ENCODE measurements at places on chromosomes 12 and 14.

- DNase-seq, result no peak
These were observed 173.1 kb downstream of the FLRT2 start for GRCh38 chr14:85702997-85703396.

DNA sequence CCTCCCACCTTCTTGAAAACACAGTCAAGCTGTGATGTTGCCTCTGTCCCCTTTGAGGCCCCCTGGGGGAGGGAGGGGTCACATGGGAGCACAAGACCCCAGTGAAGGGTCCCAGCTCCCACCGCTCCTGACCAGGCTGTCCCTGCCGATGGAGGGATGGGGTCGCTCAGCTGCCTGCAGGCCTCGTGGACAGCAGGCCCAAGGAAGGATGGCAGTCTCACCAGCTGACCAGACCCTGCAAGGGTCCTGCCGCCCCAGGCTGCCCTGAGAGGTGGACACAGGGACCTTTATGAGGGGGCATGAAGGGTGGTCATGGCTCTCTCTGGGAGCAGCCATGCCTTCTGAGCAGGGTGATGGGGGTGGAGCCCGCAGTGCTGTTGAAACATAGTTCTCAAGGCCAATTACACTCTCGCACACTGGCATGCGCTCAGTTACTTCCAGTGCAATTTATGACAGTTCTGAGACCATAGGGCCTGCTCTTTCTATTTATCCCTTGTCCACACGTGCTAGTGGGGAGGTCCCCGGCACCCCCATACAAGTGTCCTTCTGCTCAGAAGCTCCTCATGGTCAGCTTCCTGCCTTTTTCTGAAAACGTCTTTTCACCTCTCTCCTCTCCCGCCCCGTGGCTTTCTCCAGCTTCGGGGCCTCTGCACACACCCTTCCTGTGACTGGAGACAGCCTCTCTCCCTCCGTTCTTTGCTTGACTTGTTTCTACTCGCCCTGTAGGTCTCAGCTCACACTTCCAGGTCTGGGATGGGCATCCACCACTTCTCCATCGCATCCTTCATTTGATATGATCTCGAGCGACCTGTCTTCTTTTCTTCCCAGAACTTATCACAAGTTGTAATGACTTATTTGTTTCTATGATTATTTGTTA is 313.1 kb downstream of the ADGRD1 start:
- DNase-seq, result no peak

- no peak for DNase-seq
These were observed 4.3 kb downstream of the IRF2BPL start for GRCh38 chr14:77024171-77024691.

GRCh38 chr14:94344389-94344788 is 21.3 kb upstream of the SERPINA6 start:
- no peak for DNase-seq

GRCh38 chr14:30077946-30078345 is 150.3 kb upstream of the PRKD1 start:
- DNase-seq, result no peak

DNA sequence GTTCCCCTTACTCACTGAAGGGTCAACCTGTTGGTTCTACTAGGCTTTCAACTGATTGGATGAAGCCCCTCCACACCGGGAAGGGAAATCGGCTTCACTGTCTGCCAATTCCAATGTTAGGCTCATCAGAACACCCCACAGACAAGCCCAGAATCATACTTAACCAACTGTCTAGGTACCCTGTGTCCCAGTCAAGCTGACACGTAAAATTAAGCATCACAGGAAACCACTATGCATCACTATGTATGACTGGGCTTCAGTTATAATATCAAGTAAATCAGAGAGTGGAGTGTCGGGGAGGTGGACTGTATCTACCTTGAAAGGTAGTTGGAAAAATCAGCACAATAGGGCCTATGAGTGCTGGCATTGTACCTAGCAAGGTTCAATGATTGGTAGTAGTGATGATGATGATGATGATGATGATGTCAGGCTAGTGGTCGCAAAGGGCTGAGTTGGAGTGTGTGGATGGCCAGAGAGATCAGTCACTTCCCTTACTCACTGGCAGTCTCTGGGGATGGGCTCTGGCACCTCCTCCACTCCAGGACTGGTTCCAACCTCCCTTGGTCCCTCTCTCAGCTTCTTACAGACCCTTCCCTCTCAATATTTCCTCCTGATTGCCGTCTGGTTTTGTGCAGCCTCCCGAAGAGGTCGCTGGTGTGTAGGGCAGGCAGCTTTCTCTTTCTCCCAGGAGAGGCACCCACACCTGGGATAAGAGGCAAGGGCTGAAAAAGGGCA is 3.3 kb upstream of the ATG101 start:
- no peak for DNase-seq

- DNase-seq, result no peak
These were observed 144.3 kb downstream of the CALM1 start for GRCh38 chr14:90541076-90541634.

- no peak for DNase-seq
These were observed 39.6 kb downstream of the TEAD4 start for GRCh38 chr12:2998789-2999264.

GRCh38 chr14:100077441-100077840 is 12.2 kb downstream of the EVL start:
- DNase-seq, result no peak

DNA sequence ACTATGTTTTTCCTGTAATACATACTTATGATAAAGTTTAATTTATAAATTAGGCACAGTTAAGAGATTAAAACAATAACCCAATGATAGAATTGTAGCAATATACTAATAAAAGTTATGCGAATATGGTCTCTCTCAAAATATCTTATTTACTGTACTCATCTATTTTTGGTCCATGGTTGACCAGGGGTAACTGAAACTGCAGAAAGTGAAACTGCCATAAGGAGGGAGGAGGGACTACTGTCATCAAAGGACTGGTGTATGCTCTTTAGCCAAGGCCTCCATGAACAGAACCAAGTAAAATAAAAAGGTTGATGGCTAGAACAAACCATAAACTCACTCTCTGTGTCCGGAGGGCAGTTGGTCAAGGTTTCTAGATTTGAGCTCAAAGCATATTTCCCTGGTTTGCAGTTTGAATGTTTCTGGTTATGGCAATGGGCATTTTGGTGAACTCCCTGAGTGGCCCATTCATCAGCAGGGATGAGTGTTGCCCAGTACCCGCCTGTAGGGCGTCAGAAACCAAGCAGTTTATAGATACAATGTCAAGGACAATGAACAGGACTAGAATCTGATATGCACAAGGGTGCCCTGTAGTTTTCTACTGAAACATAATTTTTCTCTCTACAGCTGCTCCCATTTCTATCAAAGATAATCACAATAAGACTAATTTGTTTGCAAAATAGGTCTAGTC is 19.8 kb downstream of the LEMD3 start:
- DNase-seq, result no peak

DNA sequence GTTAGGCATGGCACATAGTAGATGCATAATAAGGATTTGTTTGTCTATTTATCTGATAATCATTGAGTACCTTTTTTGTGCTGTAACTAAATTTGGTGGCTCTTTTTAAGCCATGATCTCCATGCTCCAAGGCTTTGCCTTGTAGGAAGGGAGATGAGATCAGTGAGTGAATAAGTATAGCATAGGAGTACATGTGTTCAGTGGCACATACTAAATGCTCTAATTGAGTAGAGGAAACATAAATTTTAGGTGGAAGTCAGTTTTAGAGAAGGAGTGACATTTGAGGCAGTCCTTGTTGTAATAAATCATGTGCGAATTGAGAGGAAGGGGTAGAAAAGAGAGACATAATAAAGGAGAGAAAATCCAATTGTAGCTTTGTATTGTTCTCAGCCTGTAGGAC is 482.6 kb downstream of the NRXN3 start:
- no peak for DNase-seq

- no peak for DNase-seq
These were observed 77.2 kb downstream of the BAZ1A start for GRCh38 chr14:34797747-34798583.

DNA sequence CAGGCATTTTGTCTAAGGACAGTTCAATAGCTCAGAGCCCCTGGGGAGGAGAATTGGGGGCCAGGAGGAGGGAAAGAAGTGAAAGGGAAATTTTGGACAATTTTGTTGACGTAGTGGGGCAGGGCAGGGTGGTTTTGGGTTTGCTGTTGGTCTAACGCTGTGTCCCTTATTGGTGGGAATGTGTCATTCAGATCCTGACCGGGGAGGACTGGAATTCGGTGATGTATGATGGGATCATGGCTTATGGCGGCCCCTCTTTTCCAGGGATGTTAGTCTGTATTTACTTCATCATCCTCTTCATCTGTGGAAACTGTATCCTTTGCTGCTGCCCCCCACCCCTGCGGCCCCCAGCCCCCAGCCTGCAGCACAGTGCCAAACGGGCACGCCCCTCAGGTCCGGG is 212.1 kb upstream of the FKBP4 start:
- DNase-seq, result no peak

- no peak for DNase-seq
These were observed 26.7 kb downstream of the BTG1 start for GRCh38 chr12:92118826-92119536.

- no peak for DNase-seq
These were observed 197.6 kb upstream of the AVPR1A start for GRCh38 chr12:63348556-63348955.

GRCh38 chr14:91068642-91069041 is 8.2 kb upstream of the RPS6KA5 start:
- DNase-seq, result no peak

DNA sequence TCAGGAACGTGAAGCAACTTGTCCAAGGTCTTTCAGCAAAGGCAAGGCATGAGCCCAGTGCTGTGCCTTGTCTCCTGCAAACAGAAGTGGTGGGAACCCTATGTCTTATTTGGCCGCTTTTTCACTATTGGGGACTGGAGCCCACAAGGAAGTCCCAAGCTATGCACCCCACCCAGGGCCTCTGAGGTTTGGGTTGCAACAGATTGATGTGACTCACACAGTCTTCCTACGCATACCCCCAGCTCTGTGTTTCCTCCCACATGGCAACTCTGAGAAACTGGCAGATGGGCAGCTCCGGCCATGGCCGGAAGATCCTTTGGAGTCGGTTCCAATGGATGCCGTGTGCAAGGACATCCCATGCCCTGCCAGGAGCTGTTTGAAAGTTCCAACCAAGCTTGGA is 28.3 kb upstream of the CMKLR1 start:
- no peak for DNase-seq

- no peak for DNase-seq
These were observed 2.9 kb downstream of the BEGAIN start for GRCh38 chr14:100584056-100585031.

GRCh38 chr12:6647083-6647604 is at the start of gene ACRBP:
TSS of gene ACRBP (minus strand) at chr12:6647432. CDS start at chr12:6647366, 66 bp downstream.
- no peak for DNase-seq

- no peak for DNase-seq
These were observed 17.1 kb downstream of the CATSPERB start for GRCh38 chr14:91714805-91715204.

GRCh38 chr12:70843363-70843762 is 77.2 kb downstream of the PTPRR start:
- no peak for DNase-seq

DNA sequence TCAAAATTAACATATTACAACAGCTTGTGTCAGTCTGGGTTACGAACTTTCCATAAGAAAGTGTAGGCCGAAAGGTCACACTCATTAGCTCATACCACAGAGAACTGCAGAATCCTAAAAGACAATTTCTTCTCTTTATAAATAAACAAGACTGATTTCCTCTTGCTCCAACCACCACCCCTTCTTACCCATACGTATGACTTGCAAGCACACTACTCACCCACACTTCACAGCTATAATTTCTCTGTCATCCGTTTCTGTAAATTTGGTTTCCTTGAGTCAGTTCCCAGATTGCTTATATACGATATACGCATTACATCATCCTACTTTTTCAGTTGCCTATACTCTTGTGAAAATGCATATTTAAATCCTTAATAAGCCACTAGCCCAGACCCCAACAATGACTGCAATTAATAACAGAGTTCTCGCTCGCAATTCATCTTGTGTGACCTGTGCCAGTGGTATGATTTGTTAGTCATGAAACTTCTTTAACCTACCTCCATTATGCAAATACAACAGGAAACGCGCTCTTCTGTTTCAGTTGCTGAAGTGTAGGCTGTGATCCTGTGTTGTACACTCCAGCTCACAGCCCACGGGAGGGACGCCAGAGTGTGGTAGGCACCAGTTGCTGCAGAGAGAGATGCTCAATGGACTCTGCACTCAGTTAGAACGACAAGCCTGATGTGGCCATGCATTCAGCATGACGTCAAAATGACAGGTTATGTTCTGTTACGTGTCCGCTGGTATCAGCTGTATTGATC is 417.6 kb downstream of the PDZRN4 start:
- DNase-seq, result no peak

DNA sequence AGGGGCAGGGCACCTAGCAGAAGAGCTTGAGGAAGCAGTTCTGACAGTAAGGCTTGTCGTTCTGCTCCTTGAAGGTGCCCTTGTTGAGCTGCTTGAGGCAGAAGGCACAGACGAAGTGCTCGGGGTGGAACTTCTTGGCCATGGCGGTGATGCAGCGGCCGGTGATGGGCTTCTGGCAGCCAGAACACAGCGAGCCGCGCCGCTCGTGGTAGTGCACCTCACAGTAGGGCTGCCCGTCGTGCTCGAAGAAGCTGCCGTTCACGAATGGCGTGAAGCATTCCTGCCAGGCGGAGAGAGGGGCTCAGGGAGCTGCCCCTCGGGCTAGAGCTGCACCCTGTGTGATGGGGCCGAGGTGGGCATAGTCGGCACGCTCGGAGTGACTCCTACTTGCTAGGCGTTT is 11.4 kb upstream of the RPLP0 start:
- no peak for DNase-seq

GRCh38 chr14:35825968-35826217 is 245 bp upstream of the BRMS1L start:
- no peak for DNase-seq

- DNase-seq, result no peak
These were observed 1.2 kb downstream of the CNOT2 start for GRCh38 chr12:70244409-70244808.

DNA sequence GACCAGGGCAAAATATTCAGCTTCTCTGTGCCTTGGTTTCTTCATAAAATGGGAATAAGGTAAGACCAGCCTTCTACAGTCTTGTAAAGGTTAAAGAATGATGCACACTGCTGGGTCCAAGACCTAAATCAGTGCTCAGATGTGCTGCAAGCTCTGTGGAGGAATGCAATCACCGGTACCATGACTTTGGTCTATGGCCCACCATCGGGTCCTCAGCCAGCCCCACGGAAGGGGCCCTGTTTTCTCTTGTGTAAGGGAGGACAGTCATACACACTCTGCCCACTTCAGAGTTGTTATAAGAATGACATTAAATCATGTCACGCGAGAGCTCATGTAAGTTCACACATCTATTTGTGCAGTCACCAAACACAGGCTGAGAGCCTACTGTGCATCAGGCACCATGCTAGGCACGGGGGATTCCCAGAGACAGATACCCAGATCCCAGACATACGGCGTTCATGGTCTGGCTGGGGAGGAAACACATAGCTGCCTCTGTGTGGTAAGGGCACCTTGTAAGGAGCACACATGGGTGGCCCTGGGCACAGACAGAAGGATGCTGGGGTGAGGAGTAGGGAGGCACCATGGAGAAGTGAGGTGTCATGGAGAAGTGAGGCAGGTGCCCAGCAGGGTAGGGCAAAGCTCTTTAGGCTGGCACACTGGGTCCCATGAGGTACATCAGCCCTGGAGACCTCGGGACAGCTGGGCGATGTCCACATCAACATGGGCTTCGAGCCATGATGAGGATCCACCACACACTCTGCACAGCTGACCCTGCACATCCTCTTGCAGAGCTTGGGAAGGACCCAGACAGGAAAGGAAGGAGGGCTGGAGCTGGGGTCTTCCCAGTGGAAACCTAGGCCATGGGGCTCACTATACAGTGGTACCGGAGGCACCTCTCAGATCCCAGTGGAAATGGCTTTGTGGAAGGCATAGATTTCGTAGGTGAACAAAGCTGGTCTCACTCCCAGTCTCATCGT is 190.4 kb upstream of the DIO3 start:
- DNase-seq, result no peak

- no peak for DNase-seq
These were observed 636.5 kb upstream of the TBX3 start for GRCh38 chr12:115320451-115320850.

Data from stimulated activated CD4-positive, alpha-beta T cell treated with anti-CD3 and anti-CD28 coated beads, Interleukin-1b, Interleukin-23, amount 100 ng/mL, for 24 hours (primary cell).